ENCODE measurements at places on chromosomes 5 and 9.

DNA sequence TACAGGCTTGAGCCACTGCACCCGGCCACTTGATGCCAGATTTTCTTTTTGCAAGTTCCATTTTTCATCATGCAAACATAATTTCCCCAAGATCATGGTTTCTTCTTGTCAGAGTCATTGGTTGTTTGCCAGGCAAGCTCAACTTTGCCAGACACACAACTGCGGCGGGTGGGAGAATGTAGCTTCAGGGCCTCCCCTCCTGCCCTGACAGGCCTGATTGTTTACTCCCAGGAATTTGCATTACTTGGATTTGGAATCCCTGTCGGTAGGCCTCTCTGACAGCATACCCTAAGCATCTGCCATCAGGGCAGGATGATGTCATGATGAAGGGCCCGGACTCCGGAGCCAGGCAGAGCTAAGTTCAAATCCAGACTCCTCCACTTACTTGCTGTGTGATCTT is 15.1 kb downstream of the RPS14 start:
- DNase-seq, result no peak

- DNase-seq, result no peak
These were observed 11.9 kb upstream of the SMC2 start for GRCh38 chr9:104082168-104082567.

GRCh38 chr5:41695920-41696582 is 174.2 kb downstream of the OXCT1 start:
- no peak for DNase-seq

- DNase-seq, result no peak
These were observed 45.2 kb upstream of the HMCN2 start for GRCh38 chr9:130220352-130220751.

GRCh38 chr9:110623462-110624025 is 44.0 kb upstream of the SVEP1 start:
- peak; percentile 79 for DNase-seq

DNA sequence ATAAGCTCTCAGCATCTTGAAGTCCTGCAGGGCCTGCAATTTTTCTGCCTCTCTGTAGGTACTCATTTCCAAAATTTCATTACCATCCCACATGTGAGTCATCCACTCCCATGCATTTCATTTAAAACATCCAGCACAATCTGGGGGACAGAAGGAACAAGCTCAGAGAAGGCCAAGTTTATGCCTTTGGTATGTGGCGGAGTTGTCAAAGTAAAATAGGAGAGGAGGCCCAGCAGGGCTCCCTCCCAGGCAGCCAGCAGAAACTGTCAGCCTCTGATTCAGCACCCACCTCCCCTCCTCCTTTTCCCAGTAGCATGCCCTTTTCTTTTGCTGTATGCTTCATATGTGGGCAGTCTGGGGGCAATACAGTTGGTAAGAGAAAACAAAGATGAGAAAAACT is 126.4 kb upstream of the ZNF366 start:
- peak; percentile 60 for DNase-seq

- no peak for DNase-seq
These were observed 441.9 kb downstream of the PLK2 start for GRCh38 chr5:58018016-58018415.

GRCh38 chr5:61449804-61450492 is 117.9 kb downstream of the ZSWIM6 start:
- DNase-seq, result peak; percentile 58

DNA sequence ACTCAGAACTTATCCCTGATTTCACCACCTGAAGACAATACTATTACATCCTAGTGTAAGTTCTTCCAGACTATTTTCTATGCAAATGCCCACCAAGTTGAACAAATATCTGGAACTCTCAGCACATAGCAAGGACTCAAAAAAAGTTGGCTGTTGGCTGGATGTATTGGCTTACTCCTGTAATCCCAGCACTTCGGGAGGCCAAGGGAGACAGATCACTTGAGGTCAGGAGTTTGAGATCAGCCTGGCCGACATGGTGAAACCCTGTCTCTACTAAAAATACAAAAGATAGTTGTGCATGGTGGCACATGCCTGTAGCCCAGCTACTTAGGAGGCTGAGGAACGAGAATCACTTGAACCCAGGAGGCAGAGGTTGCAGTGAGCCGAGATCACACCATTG is 15.0 kb upstream of the VPS13A start:
- no peak for DNase-seq

- peak; percentile 16 for DNase-seq
These were observed 37.2 kb downstream of the TRIM36 start for GRCh38 chr5:115132465-115132864.

DNA sequence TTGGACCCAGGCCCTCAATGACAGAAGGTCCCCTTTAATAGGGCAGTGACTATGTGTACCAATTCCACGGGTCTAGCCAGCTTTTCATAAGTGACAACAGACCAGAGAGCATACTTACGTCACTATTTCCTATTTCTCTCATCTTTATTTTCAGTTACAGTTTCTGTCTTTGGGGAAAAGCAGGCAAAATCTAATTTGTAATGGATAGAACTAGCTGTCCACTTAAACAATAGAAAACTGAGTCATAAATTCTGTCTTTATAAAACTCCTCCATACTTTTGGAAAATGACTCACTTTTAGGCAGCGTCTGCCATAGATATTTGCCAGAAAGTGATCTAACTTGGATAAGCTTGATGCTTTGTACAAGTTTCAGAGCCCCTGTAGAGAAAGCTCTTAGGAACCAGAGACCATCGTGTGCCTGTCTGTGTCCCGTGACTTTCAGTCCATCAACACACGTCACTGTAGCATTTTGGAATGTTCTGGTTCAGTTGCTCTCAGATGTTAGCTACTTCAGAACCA is 101.9 kb downstream of the F2RL2 start:
- DNase-seq, result peak; percentile 13

DNA sequence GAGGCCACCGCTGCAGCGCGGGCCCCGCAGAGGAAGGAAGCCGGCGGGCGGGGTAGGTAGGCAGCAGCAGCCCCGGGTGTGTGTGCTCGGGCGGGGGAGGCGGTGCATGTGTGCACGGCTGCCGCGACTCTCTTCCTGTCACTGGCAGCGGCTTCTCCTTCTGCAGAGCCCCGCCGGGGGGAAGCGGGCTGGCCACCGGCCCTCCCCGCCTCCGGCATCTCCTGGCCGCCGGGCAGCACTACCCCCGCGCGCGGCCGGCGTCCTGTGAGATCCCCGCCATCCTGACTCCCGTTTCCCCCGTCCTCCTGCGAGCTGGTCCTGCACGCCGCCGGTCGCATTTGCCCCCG is 315 bp downstream of the PIK3R1 start:
- no peak for DNase-seq

GRCh38 chr9:86706391-86706790 is 240.9 kb downstream of the GAS1 start:
- no peak for DNase-seq

DNA sequence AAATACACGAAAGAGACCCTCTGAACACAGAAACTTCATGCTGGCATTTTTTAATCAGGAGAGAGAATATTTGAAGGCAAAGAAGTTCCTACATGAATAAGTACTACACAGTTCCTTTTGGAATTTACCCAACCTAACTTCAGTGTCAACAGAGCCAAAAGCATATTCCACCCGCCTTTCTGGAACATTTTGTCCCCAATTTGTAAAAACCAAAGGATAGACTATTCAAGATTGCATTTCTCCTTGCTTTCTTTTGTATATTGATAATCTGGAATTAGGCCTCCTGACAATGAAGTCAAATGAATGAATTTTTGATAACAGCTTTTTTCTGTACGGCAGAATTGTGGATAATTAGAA is 39.4 kb upstream of the TRAF1 start:
- DNase-seq, result peak; percentile 35

DNA sequence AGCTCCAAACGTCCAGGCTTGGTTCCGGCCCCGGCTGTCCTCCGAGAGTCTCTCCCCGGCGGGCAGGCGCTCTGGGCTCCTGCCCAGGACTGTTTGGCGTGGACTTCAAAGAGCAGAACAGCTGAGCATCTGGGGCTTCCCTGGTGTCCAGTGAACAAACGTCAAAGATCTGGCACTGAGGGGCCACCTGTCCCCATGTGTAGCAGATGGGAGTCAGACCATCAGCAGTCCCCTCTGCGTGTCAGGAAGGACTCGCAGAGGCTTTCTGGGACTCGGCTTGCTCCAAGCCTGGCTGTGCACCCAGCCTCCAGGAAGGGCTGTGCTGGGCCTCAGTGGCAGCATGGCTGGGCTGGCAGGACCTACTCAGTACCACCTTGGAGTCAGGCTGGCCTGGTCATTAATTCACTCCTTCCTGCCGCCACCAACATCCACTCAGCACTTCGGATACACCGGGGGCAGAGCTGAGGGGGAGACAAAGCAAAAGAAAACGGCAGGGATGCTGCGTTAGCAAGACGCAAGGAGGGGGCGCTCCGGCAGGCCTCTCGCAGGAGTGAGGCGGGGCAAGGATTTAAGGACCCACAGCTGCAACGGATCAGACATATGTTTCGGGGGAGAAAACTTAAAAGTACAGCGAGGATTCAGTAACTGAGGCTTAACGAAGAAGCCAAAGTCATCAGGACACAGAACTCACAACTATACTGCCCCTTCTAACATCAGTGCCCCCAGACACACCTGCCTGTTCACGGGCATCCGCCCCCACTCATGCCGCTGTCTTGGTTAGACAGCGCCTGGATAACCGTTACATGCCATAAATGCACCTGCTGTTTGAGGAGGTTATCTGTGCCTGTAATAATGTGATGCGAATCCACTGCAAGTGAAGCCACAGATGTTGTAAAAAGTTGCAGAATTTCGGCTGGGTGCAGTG is 164.5 kb upstream of the PHYKPL start:
- DNase-seq, result no peak

DNA sequence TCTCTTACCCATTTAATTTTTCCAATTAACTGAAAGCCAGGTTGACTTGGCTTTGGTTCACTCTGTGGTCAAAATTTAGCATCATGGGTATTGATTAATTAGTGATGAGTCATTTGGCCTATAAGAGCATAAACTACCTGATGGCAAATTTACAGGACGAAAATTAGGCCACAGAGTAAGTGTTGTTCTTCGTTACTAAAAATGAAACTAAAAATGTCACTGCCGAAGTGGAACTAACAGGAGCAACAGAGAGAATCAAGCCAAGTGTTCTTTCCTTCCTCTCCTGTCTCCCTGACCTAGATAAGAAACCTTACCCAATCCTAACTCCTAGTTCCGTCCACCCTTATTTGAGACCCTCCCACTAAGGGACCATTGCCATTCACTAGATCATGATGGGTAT is 176.9 kb downstream of the RAB3C start:
- peak; percentile 13 for DNase-seq

DNA sequence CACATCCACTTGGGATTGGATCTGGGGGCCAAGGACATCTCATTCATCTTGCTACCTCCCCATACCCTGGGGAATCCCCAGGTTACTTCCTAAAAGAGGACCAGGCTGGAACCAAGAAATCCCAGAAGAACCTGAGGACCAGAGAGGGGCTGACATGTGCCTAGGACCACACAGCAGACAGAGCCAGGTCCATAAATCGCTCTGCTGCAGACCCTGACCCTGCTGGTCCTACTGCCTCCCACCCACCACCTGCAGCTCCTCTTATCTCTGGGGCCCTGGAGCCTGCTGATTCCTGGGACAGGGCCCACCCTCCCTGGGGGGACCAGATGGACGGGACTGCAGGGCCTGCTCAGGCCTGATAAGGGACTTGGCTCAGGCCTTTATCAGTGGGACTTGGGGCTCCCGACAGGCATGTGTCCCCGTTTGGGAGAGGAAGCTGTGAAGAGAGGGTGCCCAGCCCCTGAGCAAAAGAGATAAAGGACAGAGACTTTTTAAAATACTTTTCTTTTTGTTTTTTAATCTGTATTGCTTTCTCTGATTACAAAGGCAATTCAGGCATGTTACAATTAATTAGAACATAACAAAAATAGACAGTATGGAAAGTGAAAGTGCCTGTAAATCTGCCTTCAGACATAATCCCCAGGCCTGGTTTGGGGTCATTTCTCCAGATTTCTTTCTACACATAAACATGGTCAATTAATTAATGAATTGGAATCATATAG is 101.3 kb upstream of the LARP1 start:
- DNase-seq, result no peak

- DNase-seq, result no peak
These were observed 21.7 kb downstream of the HBEGF start for GRCh38 chr5:140324617-140325241.

- DNase-seq, result no peak
These were observed 526.7 kb upstream of the TYRP1 start for GRCh38 chr9:12166518-12166917.

- peak; percentile 67 for DNase-seq
These were observed 670 bp downstream of the EDIL3 start for GRCh38 chr5:84383816-84384603.

GRCh38 chr5:135680713-135681112 is 101.9 kb upstream of the CXCL14 start:
- no peak for DNase-seq

GRCh38 chr5:117973785-117974184 is 1014.6 kb downstream of the DTWD2 start:
- no peak for DNase-seq

DNA sequence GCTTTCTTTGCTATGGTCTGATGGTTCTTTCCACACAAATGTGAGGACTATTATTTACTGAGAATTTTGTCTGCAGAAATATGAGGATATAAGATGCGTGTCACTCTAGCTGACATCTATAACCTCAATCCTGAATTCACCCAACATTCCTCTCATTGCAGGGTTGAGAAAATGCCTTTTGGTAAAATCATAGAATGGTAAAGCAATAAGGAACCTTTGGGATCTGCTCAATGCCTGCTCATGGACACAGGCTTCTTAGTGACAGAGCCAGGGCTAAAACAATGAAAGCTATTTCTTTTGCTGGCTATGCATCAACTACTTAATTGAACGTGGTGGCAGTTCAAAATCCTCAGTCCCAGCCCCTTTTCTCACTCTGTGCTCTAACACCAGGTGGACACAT is 199.6 kb downstream of the GAS1 start:
- no peak for DNase-seq

GRCh38 chr5:6739603-6740002 is 26.4 kb downstream of the TENT4A start:
- DNase-seq, result no peak

GRCh38 chr9:134403682-134404301 is 77.5 kb downstream of the RXRA start:
- peak; percentile 86 for DNase-seq

- no peak for DNase-seq
These were observed 272.8 kb downstream of the CWC27 start for GRCh38 chr5:65041296-65042158.

- no peak for DNase-seq
These were observed 207.6 kb downstream of the FSTL4 start for GRCh38 chr5:133404724-133405123.

DNA sequence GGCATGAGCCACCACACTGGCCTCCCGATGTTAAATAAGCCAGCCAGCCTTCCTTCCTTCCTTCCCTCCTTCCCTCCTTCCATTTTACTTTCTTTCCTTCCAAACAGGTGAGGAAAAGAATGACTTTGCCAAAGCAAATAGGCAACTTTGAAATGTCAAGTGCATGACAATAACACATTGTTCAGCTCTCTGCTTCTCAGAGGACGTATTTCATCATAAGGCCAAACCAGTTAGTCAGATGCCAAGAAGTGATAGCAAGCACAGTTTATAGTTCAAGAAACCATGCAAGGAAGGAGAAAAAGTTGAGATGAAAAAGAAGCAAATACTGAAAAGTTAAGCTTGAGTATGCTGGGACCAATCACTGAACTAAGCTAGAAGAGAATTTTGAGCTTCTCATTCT is 29.5 kb downstream of the POU4F3 start:
- DNase-seq, result no peak

Measured in Ammon's horn (tissue), 1 donor.